Activated CD4-positive, alpha-beta T cell treated with anti-CD3 and anti-CD28 coated beads for 4 hours (primary cell): ENCODE measurements at places on chromosomes 1 and 21.

DNA sequence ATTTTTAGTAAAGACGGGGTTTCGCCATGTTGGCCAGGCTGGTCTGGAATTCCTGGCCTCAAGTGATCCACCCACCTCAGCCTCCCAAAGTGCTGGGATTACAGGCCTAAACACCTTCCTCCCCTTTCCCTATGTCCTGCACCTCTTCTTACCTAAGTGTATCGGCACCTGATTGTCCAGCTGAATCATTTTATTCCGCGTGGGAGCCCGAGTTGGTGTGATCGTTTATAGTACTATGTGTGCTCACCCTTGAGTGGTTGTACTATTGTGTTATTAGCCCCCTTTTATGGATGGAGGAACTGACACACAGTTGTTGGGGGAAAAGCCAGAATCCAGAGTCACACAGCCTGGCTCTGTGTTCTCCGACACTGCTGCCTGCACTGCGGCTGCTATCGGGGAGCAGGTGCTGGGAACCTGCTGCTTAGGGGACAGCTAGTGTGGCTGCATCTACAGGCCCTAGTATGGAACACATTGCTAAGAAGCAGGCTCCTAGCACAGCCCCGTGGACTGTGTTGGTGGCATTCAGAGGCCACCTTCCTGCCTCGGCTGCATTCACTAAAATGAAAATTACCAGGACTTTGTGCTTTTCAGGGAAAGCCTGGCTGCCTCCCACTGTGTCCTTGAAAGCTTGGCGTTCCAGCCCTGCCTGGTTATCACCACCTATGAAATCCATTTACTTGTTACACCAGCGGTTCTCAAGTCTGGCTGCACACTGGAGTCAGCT, 21.6 kb downstream of the ENO1 start:
- no peak for DNase-seq

GRCh38 chr1:106675558-106675957, 380.9 kb upstream of the PRMT6 start:
- DNase-seq: no peak

GRCh38 chr1:203424861-203425662, 50.5 kb upstream of the PRELP start:
- no peak for DNase-seq

DNA sequence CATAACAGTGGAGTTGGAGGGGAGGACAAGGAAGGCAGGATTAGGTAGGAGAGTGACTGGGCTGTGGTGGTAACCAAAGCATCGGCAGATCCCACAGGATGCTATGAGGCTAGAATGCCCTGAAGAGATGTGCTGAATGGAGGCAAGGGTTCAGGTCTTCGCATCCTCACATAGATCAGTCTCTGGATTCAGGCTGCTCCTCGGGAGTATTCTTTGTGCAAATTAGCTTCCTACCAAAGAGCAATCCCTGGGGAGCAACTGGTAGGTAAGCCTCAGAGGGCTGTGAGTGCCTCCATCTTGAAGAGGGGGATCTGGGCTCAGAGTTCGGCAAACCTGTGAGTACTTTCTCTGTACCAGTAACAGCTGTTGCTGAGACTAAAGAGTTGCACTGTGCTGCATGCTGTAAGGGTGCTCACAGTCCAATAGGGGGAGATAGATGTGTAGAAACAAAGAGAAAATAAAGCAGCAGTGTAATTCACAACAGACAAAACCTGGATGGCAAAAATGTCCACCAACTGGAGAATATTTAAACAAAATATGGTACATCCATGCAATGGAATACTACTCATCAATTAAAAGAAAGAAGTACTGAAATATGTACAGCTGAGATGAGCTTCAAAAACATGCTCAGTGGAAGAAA, 322.4 kb upstream of the DEPDC1 start:
- no peak for DNase-seq

DNA sequence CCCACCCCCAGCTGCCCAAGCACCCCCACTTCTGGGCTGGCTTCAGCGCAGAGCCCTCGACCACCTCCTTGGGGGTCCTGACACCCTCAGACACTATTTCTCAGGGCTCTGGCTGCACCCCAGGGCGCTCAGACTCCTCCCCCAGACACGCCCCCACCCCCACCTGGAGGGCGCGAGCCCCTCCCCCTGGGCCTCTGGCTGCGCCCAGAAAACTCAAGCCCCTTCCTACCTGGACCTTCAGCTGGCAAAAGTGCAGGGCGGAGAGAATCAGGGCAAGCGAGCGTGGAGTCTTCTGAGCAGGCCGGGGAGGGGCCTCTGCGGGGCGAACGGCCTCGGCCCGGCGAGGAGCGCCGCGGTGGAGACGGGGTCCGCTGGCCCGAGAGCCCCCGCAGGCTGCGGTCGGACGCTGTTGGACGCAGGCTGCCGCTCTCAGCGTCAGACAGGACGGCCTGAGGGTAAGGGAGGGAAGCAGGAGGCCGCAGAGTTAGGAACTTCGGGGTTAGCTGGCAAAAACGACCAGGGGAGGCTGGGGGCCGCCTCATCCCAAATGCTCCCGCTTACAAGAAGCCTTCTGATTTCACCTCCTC, 17.4 kb upstream of the NBPF1 start:
- DNase-seq: no peak
